Fibroblast of the aortic adventitia (primary cell): ENCODE measurements at places on chromosomes 5 and 9.

GRCh38 chr9:105005186-105005585 is 77.2 kb upstream of the ABCA1 start:
- DNase-seq: no peak

GRCh38 chr5:173180331-173180730 is 36.0 kb downstream of the BNIP1 start:
- DNase-seq: no peak

GRCh38 chr9:88922091-88922490 is 69.2 kb upstream of the S1PR3 start:
- DNase-seq: no peak

GRCh38 chr5:55081541-55081940 is 20.9 kb upstream of the GZMA start:
- no peak for DNase-seq

- peak; percentile 59 for DNase-seq
These were observed 408.3 kb downstream of the DMRT2 start for GRCh38 chr9:1458503-1458902.

DNA sequence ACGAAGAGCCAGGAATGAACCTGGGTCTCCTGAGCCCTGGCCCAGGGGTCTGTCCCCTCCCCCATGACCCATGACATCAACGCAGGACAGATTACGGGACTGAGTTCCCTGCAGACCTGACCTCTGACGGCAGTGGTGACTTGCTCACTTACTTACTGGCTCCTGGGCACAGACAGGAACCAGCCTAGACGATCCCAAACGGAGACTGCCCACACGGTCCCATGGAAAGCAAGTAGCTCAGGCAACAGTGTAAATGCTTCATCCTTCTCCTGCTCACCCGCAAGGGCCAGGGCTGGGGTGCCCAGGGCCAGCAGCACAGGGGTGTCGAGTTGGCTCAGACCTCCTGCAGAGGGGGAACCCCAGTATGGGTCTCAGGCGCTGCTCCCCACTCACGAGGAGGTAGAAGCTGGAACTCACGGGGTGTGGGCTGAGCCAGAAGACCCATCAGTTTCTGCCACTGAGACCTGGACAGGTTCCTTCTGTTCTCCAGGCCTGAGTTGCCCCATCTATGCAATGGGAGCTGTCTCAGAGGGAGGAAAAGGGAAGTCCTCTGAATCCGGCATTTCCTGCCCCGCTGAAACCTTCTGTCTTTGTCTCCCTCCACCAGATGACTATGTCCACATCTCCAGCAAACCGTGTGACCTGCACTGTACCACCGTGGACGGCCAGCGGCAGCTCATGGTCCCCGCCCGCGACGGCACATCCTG is 5.6 kb downstream of the ADAMTSL2 start:
- DNase-seq: no peak

- DNase-seq: no peak
These were observed 35.1 kb upstream of the JADE2 start for GRCh38 chr5:134490255-134490924.

DNA sequence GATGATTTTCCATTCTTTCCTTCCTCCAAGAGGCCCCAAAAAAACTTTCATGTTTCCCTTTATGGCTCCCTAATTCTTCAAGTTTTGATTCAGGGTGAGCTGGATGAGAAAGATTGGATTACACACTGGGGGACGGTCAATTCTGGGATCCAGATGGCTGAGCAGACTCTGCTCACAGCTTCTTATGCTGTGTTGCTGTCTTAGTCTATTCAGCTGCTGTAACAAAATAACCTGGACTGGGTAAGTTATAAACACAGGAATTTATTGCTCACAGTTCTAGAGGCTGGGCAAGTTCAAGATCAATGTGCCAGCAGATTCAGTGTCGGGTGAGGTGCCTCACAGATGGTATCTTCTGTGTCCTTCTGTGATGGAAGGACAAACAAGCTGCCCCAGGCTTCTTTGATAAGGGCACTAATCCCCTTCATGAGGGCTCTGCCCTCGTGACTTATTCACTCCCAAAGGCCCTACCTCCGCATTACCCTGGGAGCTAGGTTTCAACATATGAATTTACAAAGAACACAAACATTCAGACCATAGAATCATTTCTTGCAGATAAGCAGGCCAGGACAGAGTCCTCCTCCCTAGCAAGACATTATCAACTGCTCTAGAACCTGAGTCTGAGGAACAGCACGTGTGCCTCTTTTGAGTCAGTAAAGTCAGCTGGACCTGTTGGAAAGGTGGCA is 23.1 kb upstream of the SMAD5 start:
- no peak for DNase-seq

- peak; percentile 62 for DNase-seq
These were observed 37.8 kb downstream of the CDH6 start for GRCh38 chr5:31231177-31231838.

DNA sequence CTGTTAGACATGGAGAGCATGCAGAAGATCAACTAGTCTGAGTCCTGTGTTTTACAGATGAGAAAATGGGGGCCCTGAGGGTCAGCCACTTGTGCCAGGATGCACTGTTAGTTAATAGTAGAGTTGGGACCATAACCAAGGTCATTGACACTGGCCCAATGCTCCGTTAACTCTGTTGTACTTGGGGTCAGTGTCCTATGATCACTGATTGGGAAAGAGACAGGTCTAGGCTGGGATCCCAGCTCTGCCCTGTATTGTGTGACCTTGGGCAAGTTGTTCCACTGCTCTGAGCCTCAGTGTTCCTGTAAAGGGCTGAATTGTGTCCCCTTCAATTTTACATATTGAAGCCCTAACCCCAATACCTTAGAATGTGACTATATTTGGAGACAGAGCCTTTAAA is 70.0 kb downstream of the GDNF start:
- DNase-seq: no peak

GRCh38 chr5:109399092-109399759 is 10.5 kb downstream of the PJA2 start:
- peak; percentile 79 for DNase-seq

GRCh38 chr5:20113031-20113715 is 125.2 kb upstream of the CDH18 start:
- peak; percentile 77 for DNase-seq

- DNase-seq: no peak
These were observed 289.6 kb upstream of the ADAMTSL1 start for GRCh38 chr9:18184401-18184800.

- DNase-seq: no peak
These were observed 513.6 kb downstream of the SLCO4C1 start for GRCh38 chr5:101782352-101783103.

DNA sequence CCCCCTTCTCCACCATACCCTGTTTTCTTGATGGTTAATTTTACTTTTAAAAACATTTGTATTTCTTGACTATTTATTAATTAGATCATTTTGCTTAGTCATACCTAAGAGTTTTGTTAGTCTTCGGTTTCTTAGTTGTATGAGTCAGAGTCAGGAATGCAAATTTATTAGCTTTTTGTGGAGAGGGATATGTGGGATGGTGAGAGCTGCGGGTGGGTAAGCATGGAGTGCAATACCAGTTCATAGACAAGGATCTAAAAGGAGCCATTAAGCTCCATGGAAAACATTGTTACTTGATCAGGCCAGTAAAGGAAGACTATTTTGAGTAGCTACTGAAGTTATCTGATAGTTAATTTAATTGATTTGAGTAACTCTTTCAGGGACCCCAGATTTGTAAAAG is 77.5 kb downstream of the ZSWIM6 start:
- DNase-seq: peak; percentile 92

DNA sequence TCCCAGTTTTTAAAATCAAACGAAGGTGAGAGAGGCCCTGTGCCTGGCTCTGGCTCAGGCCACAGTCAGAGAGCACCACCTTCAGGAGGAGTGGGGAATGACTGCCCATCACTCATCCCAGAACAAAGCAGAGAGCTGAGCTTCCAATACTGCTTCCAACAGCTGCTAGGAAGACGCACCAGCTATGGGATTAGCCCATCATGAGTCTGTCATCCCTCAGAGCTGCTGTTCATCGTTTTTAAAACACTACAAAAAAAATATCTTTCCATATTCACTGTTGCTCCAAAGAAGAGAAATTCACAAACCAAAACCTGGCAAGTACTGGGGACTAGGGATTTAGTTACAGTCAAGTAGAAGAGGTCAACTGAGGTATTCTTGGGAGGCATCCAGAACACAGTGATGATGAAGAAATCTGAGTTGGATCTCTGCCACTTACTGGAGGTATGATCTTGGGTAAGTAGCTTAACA is 102.4 kb downstream of the CDK5RAP2 start:
- peak; percentile 91 for DNase-seq

- DNase-seq: peak; percentile 43
These were observed 121.5 kb downstream of the EHMT1 start for GRCh38 chr9:137740312-137740711.

DNA sequence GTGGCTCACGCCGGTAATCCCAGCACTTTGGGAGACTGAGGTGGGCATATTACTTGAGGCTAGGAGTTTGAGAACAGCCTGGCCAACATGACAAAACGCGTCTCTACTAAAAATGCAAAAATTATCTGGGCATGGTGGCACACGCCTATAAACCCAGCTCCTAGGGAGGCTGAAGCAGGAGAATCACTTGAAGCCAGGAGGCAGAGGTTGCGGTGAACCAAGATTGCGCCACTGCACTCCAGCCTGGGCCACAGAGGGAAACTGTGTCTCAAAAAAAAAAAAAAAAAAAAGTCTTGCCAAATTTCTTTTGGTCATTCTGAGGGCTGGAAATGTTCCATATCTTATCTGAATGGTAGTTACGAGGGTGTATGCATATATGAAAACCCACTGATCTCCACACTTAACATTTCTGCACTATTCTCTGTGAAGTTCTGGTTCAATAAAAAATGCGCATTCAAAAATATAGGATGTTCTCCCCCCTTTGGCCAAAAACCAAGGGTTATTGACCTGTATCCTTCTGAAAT is 13.5 kb upstream of the NIPAL4 start:
- DNase-seq: no peak

DNA sequence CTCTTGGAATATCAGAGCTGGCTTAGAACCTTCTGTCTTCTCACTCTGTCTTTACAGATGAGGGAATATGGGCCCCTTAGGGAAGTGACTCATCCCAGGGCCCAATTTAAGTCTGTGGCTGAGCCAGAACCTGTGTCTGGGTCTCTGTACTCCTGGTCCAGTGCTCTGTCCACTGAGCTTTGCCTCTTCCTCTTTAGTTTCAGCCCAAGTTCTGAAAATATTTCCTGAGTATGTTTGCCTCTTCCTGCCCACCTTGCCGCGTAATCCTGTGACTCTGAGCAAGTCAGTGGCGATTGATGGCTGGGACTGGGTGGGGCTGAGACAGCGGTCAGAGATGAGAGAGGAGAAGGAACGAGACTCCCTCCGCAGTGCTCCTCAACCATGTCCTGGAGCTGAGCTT is 7.8 kb downstream of the IER5L start:
- peak; percentile 49 for DNase-seq

DNA sequence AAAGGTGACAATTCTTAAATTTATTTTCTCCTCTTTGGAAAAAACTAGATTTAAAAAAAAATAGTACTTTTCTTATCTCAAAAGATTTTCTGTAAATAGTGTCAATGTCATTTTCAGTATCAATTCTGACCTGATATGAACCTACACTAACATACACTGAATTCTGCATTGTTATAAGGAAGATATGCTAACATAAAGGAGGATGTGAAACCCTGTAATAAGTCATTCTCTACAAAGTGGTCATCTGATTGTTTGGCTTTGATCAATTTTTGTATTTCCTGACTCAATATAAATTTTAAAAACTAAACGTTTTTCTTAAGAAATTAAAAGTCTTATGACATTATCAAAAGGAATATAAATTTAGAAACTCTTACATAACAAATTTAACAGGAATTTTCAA is 233.6 kb upstream of the EDIL3 start:
- DNase-seq: no peak

DNA sequence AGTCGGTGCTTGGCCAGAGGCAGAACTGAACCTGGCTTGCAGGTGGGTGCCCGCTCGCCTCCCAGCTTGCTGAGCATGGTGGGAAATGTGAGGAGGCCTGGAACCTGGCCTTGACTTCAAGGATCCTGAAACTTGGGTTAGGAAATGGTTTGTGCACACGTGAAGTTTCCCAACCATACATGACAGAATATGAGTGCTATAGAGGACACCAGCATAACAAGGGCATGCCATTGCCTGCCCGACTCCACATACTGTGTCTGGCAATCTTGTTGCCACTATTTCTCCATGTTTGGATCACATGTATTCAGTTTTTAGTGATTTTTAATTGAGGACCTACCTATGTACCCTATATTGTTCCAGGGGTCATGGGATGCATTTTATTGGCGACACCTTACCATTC is 177.6 kb upstream of the ANKRD55 start:
- no peak for DNase-seq

DNA sequence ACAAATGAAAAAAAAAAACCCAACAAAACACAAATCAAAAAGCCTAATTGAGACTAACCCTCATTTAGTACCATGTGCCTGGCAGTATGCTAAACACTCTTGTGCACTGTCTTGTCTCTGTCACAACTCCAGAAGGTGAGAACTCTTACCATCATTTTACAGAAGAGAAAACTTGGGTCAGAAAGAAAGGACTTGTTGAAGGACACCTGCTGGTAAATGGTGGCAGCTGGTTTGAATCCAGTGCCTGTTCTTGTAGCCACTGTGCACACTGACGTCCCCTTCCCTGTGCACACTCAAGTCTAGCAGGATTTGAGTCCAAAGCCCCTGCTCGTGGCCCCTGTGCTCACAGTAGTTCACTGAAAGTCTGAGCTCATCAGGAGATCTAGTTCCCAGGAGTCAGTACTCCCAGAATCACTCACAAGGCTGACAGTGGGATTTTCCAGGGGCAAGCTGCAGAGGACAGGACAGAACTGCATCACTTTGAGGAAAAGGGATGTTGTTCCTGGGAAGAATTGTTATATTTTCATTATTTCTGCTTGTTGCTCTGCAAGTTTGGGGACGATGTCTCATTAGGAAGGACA is 43.0 kb upstream of the HSD17B4 start:
- DNase-seq: no peak

- DNase-seq: no peak
These were observed 23.6 kb downstream of the ARPC5L start for GRCh38 chr9:124885551-124885950.

DNA sequence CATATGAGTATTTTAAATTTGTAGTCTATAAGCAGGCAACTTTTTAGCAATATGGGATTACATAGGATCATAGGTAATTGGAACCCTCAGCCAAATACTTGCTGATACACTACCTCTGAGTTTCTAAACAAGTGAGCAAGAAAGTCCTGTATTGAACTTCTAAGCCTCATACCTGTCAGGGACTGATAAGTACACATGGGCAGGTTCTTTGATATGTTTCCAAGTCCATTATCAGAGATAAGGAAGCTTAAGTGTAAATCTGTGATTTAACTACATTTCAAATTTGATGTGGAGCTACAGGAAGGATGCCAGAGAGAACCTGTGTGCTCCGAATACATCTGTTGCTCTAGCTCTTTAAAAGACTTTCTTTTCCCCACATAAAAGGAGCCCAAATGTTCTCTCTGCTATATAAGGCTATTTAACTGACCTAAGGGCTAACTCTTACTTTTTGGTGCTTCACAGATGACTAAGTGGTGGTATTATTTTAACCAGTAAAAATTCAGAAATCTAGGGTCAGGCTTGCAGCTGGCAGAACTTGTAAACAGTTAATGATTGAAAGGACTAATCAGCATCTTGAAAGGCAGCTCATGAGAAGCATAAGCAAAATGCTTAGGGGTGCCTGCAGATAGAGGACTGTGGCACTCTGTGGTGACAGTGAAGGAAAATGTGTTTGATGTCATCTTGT is 228.6 kb downstream of the NR3C1 start:
- no peak for DNase-seq
